ENCODE measurements at places on chromosomes 3 and 15.
A peak's percentile ranks its signal among the peaks of the same experiment; 100 is the strongest.

- no peak for DNase-seq
These were observed 77.1 kb upstream of the PRR23E start for GRCh38 chr3:127115691-127116351.

DNA sequence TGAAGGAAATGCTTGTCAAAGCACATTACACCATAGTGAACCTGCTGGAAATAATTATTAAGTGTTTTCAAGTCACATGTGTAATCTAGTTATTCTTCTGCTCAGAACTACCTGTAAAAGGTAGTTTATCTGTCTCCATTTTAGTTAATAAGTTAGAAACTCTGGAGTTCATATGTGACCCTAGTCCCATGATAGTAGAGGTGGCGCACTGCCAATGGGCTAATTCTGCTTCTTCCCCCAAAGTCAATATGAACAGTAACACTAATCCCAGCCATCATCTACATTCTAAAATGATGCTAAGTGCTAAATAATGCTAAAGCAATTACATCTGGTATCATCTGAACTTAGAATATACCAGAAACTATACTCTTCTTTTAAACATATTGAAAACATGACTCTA is 361.0 kb upstream of the NECTIN3 start:
- DNase-seq: peak; percentile 65

GRCh38 chr3:18425641-18426257 is 610 bp upstream of the SATB1 start:
- DNase-seq: peak; percentile 81

DNA sequence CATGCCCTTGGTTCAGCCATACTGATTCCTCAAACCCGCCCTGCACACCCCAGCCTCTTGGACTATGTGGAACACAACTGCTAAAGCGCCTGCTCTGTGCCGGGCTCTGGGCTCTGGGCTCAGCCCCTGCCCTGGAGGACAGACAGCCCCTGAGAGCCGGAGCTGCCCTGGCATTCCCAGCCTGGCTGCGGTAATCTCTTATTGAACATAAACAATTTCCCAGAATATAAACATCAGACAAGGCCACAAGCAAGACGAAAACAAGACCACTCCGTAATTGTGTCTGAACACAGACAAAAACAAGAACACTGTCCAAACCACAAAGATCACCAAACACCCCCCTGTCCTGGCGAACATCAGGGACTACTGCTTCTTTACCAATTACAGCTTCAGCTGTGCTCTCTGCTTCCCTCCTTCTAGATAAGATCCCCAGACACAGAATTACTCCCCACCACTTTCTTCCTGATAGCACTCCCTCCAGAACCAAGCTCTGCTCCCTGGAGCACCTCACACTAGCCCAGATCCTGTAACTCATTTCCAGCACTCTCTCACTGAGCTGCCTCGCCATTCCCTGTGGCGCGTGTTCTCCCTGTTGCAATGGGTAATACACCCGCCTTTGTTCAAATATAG is 57.1 kb upstream of the TLE3 start:
- no peak for DNase-seq

DNA sequence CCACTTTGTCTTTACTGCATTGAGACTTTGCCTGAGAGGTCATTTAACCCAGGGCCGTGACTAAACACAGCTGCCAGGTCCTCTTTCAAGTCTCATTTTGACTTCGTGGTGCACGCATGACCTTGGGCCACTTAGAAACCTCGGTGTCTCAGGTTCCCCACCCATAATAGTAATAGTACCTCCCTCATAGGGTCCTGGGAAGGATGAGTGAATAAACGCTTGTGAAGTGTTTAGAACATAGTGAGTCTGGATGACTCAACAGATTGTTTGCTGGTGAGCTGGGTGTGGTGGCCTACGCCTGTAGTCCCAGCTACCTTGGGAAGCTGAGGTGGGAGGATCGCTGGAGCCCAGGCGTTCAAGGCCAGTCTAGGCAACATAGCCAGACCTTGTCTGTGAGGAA is 56.3 kb downstream of the BDH1 start:
- DNase-seq: no peak

DNA sequence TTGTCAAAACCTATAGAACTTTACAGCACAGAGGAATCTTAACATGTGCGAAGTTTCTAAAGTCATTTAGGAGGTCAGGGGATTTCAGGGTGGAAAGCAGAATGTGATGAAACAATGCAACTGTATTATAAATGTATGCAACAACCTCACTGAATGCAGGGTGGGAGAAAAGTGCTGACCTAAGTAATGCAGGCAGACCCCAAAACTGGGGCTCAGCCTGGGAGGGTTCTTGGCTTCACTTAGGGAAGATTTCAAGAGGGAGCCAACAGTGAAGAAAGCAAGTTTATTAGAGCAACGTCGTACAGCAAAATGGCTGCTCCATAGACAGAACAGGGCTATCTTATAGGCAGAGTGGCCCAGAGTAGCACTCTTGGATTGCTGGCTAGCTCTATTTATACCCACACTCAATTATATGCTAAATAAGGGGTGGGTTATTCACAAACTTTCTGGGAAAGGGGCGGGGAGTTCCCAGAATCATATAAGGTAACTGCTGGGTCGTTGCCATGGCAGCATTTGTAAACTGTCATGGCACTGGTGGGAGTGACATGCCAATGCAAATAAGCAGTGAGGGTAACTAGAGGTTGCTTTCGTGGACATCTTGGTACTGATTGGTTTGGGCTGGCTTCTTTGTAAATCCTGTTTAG is 14.2 kb upstream of the CAND2 start:
- DNase-seq: peak; percentile 49

- peak; percentile 85 for DNase-seq
These were observed at the start of gene MTHFS for GRCh38 chr15:79896634-79897379. MTHFS (minus strand) TSS chr15:79897014; CDS start chr15:79896988, 26 bp downstream.

DNA sequence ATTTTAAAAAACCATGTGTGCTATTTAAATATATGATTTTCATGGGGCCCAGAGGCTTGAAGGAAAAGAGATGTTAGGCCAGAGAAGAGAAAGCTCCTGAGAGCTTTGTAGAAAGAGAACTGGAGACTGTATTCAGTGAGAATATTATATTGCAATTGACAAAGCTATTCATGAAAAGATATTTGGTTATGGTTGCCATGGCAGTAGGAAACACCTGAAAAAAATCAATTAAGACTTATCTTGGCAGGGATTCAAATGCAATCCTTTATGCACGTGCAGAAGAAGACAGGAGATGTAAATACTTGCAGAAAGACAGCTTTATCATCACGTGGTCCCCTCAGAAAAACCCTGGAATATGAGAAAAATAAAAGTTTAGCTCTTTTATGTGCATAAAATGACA is 636.0 kb upstream of the TBL1XR1 start:
- DNase-seq: no peak

DNA sequence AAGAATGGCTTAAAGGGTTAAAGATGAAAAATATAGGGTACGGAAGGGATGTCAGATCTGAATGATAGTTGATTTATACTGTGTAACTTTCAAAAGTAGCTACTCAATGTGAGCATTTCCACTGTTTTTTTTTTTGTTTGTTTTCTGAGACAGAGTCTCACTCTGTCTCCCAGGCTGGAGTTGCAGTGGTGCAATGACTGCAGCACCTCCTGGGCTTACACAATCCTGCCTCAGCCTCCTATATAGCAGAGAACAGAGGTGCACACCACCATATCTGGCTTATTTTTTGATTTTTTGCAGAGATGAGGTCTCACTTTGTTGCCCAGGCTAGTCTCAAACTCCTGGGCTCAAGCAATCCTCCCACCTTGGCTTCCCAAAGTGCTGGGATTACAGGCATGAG is 9.9 kb upstream of the PXK start:
- no peak for DNase-seq

- no peak for DNase-seq
These were observed 5.2 kb upstream of the SLC28A1 start for GRCh38 chr15:84879088-84879780.

GRCh38 chr15:53378096-53378800 is 381.2 kb downstream of the WDR72 start:
- DNase-seq: no peak
